ENCODE measurements at places on chromosomes 4 and X.

GRCh38 chrX:121546317-121546716 is 498.9 kb downstream of the GLUD2 start:
- no peak for DNase-seq

GRCh38 chr4:141258558-141258957 is 37.9 kb downstream of the ZNF330 start:
- DNase-seq: no peak

DNA sequence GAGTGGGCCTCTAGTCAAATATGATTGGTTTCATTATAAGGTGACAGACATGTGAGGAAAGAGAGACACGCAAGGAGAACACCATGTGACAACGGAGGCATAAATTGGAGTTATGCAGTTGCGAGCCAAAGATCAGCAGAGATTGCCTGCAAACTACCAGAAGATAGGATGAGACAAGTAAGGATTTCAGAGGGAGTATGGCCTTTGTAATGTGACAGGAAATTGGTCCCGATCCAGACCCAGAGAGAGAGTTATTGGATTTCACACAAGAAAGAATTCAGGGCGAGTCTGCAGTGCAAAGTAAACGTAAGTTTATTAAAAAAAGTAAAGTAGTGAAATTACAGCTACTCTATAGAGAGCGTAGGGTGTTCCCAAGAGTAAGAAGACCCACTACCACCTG is 35.7 kb upstream of the NDST4 start:
- DNase-seq: no peak

- DNase-seq: no peak
These were observed 169.1 kb downstream of the LDB2 start for GRCh38 chr4:16729336-16729735.

- DNase-seq: no peak
These were observed 41.7 kb upstream of the CDKN2AIP start for GRCh38 chr4:183402771-183403170.
